Cerebellum (tissue), 4 donors: ENCODE measurements at places on chromosomes 1 and 21. TPM values are rescaled to one million over a fixed set of nuclear protein-coding genes. Genes with fewer than 3 reads are reported as not detected.

DNA sequence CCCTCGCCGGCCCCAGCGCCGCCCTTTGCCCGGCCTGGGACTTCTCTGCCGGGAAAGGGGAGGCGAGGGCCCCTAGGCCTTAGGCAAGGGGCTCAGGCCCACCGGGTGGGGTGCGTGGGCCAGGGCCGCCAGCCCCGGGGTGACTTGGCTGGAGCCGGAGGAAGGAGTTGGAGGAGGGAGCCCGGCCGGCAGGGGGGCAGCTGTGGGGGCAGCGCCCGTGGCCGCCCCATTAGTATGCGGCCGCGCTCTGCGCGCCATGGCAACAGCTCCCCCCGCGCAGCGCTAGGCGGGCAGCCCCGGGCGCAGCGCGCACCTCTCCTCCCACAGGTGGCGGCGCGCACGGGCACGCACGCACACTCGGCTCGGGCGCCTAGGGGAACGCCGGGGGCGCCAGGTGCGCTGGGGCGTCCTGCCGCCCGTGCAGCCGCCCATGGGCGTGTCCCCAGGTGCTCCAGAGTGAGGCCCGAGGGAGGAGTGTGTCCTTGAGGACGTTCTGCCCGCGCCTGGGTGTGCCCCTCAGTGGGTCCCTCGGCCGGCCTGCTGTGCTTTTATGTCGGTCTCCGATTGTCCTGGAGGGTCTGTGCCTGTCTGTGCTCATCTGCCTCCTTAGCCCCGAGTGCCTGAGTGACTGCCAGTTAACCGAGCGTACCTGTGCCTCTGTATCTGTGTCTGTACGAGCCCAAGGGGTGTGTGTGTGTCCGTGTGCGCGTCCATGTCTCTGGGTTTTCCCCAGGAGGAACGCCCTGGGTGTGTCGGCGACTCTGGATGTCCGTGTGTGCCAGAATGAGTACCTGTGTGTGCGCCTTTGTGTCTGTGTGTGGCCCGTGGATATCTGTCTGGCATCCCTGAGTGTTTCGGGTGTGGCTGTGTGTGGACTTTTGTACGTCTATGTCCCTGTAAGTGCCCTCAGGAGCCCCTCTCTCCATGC lies 38.2 kb upstream of the WASF2 start:
- peak; percentile 66 for DNase-seq

GRCh38 chr1:246698466-246699094 lies 25.6 kb upstream of the SCCPDH start:
- DNase-seq, result no peak

DNA sequence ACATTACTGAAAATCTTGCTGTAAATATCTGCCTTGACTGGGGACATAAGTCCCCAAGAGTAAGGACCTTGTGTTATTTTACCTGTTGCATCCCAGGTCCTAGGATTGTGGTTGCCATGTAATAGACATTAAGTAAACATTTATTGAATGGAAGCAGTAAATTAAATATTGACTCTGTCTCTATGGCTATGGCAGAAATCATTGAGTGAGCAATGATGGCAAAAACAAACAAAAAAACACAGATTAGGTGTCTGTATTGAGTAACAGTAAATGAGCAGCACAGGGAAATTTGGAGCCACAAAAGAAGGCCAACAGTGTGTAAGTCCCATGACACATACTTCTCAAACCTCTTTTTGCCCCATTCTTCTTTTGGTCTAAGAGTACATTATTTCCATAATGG lies 240.4 kb downstream of the NFIA start:
- no peak for DNase-seq

DNA sequence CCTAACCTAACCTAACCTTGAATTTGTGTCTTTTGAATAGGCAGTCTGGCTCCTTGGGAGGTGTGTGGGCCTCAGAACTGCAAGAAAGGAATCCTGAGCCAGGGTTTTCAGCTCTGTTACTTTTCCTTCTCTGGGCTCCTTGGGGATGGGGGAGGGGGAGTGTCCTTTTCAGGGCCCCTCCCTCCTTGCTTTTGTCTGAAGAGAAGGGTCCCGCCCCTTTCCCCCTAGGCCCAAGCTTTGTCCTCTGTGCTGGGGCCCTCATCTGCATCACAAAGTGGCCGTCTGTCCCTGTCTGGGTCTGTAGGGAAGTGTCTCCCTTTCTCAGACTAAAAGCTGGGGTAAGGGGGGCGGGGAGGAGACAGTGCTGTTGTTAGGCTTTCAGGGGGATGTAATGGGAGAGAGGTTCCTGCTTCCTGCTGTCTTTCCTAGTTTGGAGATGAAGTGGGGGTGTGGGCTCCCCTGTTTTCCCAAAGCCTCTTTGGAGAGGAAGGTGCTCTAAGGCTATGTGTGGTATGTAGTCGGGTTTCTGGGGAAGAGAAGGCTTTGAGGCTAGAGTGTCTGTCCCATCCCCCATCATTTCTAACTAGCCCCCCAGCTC lies 3.1 kb downstream of the AGO1 start:
- no peak for DNase-seq

GRCh38 chr1:57831624-57832023 lies 407.8 kb upstream of the DAB1 start:
- no peak for DNase-seq

DNA sequence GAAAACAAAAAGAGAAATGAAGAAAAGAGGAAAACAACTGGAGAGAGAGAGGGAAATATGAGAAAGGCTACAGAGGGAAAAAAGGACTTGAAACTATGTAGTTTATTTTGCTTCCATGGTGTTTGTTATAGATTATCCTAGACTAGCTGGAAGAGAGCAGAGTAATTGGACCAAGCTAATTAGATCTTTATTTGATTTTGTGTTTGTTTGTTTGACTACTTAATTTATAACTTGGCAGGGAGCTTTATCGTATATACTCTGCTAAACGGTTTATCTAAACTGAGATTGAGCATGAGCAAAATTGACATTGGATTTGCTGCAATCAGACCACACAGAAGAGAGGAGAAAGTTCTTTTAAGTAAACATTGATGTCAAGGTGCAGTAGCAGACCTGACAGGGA lies 443.8 kb upstream of the USP24 start:
- DNase-seq, result no peak

DNA sequence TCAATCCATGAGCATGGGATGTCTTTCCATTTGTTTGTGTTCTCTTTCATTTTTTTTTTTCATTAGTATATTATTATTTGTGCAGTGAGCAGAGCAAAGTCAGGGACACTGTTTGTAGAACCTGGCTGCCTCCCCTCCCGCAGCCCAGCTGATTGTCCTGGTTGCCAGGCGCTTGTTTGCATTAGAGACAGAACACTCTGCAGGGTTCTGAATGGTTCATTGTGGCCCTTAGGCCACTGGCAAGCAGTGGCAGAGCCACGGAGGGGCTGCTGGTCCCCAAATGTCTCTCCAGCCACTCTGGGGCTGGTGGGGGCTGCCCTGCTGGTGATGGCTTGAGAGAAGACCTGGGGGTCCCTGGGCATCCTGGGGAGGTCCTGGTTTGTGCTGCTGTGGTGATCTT lies 29.0 kb downstream of the ETS2 start:
- DNase-seq, result no peak

DNA sequence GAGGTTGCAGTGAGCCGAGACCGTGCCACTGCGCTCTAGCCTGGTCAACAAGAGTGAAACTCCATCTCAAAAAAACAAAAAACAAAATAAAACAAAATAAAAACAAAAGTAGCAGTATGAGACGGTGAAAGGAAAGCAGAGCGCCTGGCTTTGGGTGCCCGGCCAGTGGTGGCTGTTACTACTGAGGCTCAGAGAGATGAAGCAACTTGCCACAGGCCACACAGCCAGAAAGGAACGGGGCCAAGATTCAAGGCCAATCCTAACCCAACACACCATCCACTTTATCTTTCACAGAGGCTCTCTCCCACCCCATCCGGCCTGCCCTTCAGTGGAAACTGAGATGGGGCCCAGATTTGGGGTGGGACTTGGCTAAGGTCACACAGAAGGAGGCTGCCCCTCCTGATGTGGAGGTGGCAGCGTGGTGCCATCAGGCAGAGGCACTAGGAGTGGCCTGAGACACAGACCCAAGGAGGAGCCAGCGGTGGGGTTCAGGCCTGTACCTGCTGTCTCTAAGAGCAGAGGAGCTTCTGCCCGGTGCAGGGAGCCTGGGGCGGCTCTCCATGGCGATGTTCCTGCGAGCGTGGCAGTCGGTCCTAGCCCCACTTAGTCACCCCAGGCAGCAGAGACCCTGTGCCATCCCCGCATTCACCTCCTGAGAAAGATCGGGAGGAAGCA lies 33.2 kb downstream of the LDLRAP1 start:
- DNase-seq, result no peak

- no peak for DNase-seq
These were observed 193.2 kb downstream of the FMN2 start for GRCh38 chr1:240284656-240285414.

- DNase-seq, result no peak
These were observed 42.4 kb downstream of the MEF2D start for GRCh38 chr1:156458181-156458503.

DNA sequence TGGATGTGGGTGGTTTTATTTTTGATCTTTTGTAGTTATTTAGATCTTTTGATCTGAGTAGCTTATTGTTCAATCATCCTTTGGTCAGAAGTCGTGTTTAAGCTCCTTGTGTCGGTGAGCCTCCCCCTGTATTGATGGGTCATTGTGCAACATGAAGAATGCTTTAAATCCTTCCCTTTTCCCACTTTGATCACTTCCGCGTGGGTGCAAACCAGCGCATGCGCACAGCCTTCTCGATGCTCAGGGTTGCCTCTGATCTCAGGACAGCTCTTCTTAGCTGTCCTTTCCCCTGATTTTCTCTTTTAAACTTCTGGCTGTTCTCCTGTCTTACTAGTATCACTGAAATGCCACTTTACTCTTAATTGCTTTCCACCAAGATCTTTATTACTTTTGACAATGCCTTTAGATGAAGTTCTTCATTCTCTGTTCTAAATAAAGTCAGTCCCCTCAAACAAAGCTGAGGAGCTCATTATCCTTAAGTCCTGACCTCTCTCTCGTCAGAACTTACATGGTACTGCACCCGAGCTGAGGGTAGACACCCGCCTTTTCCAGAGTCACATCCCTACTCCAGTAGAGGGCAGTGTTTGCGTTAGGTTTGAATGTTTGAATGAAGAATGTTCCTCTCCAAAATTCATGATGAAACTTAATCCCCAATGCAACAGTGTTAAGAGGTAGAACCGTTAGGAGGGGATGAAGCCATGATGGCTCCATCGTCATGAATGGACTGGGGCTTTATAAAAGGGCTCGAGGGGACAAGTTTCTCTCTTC lies 547.9 kb upstream of the TMPRSS15 start:
- DNase-seq, result no peak

- DNase-seq, result peak; percentile 68
These were observed 438 bp downstream of the MRPS6 start for GRCh38 chr21:34073749-34074282.

- no peak for DNase-seq
These were observed 67.4 kb downstream of the DMRTB1 start for GRCh38 chr1:53526451-53527101.

GRCh38 chr1:46969014-46969619 lies 27.8 kb upstream of the CYP4A11 start:
- no peak for DNase-seq

DNA sequence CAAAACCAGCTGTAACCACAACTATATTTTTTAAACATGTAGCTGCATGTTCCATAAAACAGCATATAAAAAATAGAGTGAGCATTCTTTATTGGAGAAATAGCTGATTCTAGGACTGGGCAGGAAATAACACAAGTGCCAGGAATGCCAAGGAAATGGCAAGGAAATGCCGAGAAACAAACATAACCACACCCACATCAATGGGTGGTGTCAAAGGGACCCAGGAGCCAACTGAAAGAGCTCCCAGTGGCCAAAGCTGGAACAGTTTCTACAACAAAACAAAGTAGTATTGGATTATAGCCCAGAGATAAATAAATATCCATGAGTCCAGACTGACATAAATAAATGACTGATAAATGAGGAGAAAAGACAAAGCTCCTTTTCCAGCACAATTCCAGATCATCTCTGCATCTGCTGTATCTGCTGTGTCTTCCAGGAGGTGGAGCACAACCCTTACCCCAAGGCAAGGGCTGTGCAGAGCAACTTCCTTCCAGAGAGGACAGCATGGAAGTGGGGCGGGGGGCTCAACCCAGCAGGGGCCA lies 28.1 kb downstream of the ADARB1 start:
- no peak for DNase-seq

DNA sequence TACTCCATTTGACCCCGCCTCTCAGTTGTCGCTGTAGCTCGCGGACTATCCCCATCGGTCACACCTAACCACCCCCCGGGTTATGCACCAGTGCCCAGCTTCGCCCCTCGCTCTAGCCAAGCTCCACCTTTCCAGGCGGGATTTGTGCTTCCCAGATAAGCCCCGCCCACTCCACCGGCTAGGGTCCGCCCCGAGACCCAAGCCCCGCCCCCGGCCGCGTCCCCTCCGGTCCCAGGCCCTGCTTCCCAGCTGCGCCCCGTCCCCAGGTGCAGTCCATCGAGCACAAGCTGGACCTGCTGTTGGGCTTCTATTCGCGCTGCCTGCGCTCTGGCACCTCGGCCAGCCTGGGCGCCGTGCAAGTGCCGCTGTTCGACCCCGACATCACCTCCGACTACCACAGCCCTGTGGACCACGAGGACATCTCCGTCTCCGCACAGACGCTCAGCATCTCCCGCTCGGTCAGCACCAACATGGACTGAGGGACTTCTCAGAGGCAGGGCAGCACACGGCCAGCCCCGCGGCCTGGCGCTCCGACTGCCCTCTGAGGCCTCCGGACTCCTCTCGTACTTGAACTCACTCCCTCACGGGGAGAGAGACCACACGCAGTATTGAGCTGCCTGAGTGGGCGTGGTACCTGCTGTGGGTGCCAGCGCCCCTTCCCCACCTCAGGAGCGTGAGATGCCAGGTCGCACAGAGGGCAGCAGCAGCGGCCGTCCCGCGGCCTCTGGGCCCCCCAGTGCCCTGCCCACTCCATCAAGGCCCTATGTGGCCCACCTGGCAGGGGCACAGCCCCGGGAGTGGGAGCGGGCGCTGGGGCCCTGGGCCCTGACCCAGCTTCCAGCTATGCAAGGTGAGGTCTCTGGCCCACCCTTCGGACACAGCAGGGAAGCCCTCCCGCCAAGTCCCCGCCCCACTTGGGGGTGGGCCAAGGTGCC lies 23.9 kb downstream of the CITED4 start:
- DNase-seq, result no peak

DNA sequence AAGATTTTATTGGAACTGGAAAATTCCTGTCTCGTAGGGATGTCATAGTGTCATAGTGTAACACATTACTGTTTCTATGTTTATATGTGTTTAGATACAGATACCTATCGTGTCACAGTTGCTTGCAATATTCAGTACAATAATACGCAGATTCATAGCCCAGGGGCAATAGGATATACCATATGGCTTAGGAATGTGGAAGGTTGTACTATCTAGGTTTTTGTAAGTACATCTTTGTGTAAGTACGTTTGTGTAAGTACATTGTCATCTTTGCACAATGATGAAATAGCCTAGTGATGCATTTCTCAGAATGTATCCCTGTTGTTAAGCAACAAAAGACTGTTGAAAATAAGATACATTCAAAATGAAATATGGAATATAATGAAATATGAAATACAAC lies 68.9 kb downstream of the CAMTA1 start:
- DNase-seq, result no peak

- DNase-seq, result no peak
These were observed 394.3 kb downstream of the TGFB2 start for GRCh38 chr1:218739426-218739825.

GRCh38 chr21:44858791-44859190 lies 14.7 kb downstream of the PTTG1IP start:
- no peak for DNase-seq

GRCh38 chr21:29418813-29419212 lies 120.1 kb downstream of the BACH1 start:
- no peak for DNase-seq

The COL24A1 gene
- 15.2 TPM for total RNA-seq

The PRAMEF18 gene
- not detected for total RNA-seq

The OR2T6 gene
- total RNA-seq, result 0.09 TPM

The CLCNKB gene
- total RNA-seq, result 0.45 TPM

The MANEAL gene
- total RNA-seq, result 23.2 TPM

The PINK1 gene
- total RNA-seq, result 43.5 TPM
